Activated CD8-positive, alpha-beta memory T cell treated with anti-CD3 and anti-CD28 coated beads for 4 hours (primary cell): ENCODE measurements at places on chromosomes 3 and 15.

DNA sequence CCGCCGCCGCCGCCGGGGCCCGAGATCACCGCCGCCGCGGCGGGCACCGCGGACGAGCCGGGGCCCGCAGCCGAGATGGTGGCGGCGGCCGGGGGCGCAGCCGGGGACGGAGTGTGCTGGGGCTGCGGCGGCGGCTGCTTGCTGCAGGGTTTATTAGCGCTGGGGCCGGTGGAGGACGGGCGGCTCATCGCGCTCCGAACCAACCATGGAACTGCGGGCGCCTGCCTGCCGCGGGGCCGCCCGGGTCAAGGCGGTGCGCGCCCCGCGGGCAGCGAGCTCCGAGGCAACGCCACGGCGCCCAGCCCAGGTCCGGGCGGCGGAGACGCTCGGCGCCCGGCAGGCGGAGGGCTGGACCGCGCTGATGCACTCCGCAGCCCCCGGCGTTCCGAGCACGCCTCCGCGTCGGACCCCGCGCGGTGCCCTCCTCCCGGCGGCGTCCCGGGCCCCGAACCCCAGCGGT is 277 bp downstream of the SIAH2 start:
- no peak for DNase-seq

GRCh38 chr3:195394024-195394423 is 48.8 kb downstream of the ACAP2 start:
- DNase-seq: no peak

- DNase-seq: no peak
Observed at GRCh38 chr15:53527996-53528395, 231.5 kb downstream of the WDR72 start.

DNA sequence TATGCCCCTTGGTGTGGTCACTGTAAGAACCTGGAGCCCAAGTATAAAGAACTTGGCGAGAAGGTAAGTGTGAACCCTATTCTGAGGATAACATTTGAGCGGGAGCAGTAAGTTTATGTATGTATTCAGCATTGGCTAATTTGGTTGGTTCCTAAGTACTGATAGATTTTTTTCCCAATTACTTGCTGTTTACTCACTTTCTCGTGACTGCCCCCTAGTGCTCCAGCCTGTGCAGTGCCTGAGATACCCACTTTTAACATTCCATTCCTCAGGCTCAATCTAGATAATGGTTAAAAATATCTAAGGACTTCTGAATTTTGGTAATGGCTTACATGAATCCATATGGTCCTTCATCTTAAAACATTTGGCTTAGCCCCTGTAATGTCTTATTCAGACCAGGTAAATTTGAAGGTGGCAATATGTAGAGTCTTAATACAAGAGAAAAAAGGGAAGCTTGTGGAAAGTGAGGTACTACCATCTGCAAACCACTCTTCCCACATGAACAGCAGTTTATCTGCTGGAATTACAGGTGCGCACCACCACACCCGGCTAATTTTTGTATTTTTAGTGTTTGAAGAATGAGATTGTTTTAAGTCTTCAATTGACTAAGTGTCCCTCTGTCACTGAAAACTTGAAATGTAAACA is 7.1 kb downstream of the ELL3 start:
- no peak for DNase-seq

GRCh38 chr3:10332481-10333348 is 11.8 kb upstream of the SEC13 start:
- no peak for DNase-seq

DNA sequence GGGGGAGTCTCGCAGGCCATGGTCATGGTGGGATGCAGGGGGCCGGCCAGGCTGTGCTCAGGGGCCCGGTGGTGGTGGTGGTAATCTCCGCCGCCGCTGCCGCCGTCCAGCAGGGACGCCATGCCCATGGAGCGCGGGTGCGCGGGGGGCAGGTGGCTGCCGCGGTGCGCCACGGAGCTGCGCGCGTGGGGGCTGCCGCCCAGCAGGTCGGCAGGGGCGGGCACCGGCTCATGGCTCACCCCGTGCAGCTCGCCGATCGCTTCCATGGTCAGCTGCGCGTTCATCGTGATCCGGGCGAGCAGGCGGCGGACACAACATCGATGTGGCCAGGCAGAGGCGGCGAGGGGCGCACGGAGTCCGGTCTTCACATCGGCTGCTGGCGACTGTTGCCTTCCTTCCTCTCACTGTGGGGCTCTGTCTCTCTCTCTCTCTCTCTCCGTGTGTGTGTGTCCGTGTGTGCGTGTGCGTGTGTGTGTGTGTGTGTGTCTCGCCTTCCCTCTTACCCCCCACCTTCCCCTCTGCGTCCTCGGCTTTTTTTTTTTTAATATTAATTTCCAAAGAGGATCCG is 451 bp downstream of the ONECUT1 start:
- no peak for DNase-seq

DNA sequence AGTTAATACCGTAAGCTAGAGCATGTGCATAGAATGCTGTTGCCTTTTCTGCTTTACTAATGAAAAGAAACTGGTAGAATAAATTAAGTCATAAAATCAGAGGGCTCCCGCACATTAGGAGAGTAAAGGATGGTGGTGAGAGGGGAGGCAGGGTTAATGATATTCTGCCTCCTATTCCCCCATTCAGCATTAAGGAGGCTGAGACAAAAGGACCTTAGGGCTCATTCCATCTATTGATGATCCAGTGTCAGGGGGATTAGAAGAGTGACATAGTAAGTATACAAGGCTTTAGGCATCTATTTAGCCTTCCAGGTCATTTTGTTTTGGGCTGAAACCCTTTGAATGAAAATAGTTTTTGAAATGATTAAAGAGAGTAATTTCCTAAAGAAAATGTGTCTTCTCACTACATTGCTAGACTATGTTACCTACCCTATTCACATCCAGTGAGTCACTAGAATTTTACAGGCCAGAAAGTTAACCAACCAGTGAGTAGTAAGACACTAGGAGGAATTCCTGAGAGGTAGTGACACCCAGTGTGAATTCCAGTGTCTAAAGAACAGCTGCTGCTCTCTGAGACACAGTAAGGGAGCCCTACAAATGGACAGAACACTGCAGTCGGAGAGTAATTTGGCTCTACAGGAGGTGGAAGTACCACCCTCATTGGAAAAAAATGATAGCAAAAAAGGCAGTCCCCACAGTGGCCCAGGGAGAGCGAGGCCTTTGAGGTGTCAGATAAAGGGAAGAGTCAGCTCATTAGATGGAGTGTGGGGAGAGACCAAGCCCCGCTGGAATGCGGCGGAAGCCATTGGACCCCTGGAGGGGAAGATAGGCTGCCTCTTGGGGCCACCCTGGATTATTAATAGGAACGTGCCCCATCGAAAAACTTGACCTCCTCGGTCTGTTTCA is 67.6 kb downstream of the TUSC7 start:
- no peak for DNase-seq

DNA sequence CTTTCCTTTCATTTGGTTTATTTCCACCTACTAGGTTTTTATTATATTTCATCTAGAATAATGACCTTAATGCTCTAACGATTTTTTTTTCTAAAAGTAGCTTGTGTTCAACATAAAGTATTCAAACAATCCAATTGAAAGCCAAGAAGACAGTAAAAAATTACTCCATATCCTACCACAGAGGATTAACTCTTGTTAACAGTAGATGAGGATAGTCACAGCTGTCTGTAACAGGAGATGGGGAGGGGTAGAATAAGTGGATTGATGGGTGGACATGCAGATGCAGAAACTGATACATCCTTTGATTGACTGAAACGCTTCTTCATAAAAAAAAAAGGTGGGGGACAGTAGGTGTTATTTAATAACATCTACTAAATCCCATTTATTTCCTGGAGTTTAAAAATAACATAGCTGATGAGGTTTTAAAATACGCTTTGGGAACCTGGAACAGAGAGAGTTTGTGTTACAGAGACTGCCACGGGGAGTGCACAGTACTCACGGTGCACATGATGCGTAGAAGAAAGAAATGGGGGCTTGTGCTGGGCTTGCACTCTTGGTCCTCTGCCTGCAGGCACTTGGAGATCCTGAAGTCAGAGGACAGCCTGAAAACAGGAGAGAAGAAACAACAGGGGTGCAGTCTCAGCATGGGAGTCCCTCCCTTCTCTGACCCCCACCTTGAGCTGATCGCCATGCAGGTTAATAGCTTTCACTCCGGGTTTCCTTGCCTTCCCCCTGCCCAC is 226.7 kb downstream of the THSD4 start:
- no peak for DNase-seq

GRCh38 chr3:63561879-63562278 is 90.6 kb upstream of the SNTN start:
- DNase-seq: no peak

- no peak for DNase-seq
Observed at GRCh38 chr15:69011641-69012040, 2.9 kb upstream of the NOX5 start.

- DNase-seq: no peak
Observed at GRCh38 chr3:62175161-62175560, 198.2 kb downstream of the FEZF2 start.

DNA sequence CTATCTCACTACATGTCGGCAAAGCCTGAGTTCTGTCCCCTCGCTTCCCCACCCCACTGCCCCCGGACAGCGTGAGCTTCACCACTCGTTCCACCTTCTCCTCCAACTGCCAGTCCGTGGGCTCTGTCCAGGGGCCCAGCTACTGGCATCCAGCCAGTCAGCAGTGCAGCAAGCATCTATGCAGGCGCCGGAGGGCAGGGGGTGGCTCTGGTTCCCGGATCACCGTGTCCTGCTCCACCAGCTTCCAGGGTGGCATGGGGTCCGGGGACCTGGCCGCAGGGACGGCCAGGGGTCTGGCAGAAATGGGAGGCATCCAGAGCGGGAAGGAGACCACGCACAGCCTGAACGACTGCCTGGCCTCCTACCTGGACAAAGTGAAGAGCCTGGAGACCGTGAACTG is 20.4 kb downstream of the CMTM8 start:
- DNase-seq: no peak

DNA sequence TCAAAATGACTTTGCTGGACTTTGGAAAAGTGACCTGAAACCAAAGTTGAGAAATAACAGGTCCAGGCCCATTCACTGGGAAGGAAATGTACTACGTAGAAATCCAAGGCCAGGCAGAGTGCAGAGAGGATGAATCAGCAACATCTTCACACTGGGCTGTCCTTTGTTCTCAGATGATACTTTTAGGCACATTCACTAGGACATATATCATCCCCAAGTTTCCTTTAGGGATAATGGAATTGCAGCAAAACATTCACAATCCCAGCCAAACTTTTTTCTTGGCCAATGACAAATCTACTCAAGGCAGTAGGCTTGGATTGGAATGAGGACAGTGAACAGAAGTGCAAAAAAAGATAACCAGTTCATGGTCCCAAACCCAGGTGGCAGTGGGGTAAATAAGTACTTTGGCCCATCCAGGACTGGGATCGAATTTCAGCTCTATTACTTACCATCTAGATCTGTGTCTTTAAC is 75.1 kb downstream of the CLDN11 start:
- no peak for DNase-seq

DNA sequence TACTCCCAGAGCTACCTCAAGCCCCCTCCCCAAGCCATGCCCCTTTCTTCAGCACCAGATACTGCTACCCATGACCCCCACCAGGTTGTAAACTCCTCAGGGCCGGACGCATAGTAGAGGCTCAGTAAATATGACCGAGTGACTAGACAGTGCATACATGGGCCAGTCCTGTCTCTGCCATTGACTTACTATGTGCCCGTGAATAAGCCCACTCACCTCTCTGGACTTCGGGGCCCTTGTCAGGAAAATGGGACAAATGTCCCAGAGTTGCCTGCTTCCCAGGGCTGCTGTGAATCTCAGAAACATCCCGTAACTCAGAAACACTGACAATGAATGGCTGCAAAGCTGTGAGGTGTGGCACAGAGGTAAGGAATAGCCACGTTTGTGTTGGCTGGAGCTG is 48.2 kb upstream of the FGD5 start:
- no peak for DNase-seq

GRCh38 chr3:177441813-177442646 is 244.7 kb upstream of the TBL1XR1 start:
- DNase-seq: no peak

DNA sequence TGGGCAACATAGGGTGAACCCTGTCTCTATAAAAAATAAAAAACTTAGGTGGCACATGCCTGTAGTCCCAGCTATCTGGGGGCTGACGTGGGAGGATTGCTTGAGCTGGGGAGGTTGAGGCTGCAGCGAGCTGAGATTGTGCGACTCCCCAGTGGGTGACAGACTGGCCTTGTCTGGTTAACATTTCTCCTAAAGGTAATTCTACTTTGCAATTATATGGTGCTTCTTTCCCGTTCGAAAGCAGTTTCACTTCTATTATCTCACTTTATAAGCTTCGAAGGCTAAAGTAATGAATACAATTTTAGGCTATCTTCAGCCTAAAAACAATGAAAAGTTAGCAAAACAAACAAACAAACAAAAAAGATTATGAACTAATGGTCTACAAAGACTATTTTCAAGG is 35.3 kb downstream of the COMMD2 start:
- DNase-seq: no peak

DNA sequence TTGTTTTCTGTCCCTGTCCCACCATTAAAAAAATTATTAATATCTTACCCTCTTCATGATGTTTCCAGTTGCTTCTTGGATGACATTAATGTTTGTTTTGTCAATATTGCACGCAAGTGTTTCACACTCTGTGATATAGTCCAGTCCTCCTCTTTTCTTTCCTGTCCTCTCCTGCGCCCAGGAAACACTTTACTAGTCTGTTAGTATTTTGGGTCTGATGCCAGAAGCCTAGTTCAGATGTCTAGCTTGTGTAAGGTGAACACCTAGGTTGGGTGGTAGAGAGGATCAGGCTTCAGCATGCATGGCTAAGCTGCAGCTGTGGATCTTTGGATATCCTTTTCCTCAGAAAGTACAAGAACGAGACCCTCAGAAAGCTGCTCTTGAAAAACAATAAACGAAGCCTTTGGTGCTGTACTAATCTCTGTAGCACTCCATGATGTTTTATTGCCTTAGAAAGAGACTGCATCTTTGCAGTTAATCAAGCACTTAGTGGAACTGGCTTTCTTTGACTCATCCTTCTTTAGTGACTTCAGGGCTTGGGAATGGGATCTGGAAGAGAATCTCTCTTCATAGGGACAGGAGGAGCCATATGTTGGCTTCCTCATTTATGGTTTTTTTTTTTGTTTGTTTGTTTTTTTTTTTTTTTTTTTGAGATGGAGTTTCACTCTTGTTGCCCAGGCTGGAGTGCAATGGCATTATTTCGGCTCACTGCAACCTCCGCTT is 253.4 kb downstream of the LPP start:
- DNase-seq: no peak

GRCh38 chr3:186381424-186382216 is 19.6 kb upstream of the DGKG start:
- no peak for DNase-seq

DNA sequence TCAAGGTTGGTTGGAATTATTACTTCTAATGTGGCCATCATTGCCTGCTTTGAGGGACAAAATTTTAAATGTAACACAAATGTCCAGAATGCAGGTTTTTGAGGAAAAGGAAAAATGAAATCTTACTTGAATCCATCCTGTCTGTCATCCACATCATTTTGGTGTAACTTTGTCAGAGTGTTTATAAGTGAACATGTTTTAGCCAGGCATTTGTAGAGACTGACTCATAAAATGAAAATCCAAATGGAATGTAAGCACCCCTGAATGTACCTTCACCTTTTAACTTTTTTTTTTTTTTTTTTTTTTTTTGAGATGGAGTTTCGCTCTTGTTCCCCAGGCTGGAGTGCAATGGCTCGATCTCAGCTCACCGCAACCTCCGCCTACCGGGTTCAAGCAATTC is 141.8 kb upstream of the BNIP2 start:
- no peak for DNase-seq

GRCh38 chr3:126287536-126288241 is 69.5 kb downstream of the KLF15 start:
- no peak for DNase-seq

GRCh38 chr15:36996538-36997181 is 103.7 kb downstream of the MEIS2 start:
- DNase-seq: no peak
